ENCODE measurements at places on chromosomes 1 and 21.

DNA sequence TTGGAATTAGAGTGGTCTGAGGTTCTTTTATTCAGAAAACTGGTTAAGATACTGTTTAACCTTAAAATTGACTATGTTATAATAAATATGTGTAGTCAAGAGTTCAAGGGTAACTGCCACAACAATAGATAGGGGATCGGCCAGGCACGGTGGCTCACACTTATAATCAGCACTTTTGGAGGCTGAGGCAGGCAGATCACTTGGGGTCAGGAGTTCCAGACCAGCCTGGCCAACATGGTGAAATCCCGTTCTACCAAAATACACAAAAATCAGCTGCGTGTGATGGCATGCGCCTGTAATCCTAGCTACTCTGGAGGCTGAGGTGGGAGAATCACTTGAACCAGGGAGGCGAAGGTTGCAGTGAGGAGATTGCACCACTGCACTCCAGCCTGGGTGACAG is 39.5 kb downstream of the PDC start:
- no peak for DNase-seq

DNA sequence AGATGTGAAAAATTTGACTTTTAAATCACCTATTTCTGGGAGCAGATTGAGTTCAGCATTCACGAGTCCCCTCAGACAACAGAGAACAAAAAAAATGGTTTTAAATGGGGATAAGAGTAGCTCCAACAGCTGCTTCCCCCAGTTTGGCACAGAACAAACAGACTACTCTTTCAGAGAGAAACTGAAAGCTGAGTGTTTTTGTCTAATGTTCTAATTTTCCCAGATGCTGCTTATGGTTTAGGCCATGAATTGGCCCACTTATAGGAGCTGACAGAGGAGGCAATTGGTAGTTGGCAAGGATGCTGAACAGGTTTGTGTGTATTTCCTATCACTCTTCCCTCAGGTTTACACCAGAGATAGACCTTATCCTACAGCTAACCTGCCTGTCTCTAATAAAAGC is 1637.4 kb upstream of the PRMT6 start:
- no peak for DNase-seq

DNA sequence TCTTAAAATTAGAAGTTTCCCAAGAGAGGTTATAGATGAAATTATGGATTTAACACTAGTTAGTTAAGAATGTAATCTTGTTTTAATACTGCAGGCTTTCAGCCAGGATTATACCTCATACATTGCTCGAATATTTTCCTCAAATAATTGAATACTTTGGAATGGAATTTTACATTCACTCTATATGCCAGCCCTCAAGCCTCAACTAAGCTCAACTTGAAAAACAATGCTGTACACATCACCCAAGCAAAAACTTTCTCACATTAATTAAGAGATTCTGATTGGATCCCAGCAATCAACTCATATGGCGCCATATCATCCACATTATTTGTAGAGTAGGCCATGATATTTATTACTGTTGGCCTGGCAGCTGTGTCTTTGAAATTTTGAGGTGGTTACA is 710.7 kb upstream of the ADAMTS5 start:
- DNase-seq, result no peak

- DNase-seq, result no peak
Measured at GRCh38 chr21:31111093-31111492, 72.8 kb upstream of the KRTAP19-8 start.

GRCh38 chr1:97571760-97572159 is 349.1 kb downstream of the DPYD start:
- DNase-seq, result no peak

DNA sequence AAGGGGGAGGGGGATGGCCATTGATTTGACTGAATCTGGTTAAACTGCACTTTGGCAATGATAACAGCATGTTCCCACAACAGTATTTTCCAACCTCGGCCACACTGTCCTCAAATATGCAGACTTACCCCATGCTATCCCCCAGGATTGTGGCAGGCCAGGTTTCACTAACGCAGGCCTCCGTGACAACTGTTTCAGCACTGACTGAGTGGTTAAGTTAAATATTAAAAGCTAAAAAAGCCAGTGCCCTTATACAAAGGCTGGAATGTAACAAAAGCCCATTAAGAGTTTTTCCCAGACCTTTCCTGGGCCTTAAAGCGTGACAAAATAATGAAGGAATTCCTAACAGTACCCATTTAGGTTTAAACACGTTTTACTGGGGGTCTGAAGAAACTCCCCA is 202.9 kb downstream of the USP25 start:
- no peak for DNase-seq

DNA sequence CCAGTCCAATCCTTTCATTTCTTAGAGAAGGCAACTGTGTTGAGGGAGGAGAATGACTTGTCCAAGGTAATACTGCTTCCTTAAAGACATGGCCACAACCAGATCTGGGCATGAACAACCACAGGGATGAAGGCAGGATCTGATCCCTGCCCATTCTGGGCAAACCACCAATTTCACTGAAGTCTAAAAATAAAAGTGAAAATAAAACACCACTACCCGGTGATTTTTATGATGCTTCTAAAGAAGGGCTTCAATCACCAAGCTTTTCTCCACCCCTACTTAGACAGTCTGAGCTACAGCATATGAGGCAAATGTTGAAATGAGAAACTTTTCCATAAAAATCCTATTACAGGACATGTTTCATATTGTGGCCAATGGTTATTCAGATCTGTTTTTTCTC is 133.0 kb downstream of the PTPN14 start:
- peak; percentile 66 for DNase-seq

GRCh38 chr1:32333251-32333963 is 2.6 kb downstream of the MARCKSL1 start:
- DNase-seq, result no peak

DNA sequence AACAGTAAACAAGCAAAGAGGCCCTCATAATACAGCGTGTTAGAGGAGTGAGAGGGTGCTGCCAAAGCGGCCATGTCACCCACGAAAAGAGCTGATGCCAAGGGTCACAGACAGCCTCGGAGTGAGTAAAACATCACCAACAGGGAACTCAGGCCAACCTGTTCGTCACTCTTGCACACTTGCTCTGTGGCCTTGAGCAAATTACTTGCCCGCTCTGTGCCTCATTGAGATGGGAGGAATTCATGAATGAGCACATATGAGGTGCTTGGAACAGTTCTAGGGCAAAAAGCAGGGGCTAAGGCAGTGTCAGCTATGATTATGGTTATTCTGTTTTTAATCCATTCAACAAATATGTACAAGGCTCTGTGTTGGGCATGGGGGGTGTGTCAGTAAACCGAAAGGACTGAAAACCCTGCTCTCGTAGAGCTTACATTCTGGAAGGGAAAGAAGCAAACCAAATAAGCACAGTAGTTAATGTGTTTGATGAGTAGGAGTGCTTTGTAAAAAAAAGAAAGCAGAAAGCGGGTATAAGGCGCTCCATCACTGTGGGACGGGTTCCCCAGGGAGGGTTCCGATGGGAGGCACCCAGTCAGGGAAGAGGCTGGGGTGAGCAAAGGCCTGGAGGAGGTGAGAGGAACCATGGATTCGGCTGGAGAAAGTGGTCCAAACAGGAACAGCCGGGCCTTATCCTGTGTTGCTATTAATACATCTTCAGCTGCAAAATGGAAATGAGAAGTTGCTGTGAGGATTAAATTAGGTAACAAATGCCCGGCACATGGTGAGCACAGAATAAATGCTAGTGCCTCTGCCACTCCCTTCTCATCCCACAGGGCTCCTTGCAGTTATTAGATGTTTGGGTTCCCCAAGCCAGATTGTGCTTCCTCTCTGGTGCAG is 39.5 kb upstream of the RD3 start:
- no peak for DNase-seq

DNA sequence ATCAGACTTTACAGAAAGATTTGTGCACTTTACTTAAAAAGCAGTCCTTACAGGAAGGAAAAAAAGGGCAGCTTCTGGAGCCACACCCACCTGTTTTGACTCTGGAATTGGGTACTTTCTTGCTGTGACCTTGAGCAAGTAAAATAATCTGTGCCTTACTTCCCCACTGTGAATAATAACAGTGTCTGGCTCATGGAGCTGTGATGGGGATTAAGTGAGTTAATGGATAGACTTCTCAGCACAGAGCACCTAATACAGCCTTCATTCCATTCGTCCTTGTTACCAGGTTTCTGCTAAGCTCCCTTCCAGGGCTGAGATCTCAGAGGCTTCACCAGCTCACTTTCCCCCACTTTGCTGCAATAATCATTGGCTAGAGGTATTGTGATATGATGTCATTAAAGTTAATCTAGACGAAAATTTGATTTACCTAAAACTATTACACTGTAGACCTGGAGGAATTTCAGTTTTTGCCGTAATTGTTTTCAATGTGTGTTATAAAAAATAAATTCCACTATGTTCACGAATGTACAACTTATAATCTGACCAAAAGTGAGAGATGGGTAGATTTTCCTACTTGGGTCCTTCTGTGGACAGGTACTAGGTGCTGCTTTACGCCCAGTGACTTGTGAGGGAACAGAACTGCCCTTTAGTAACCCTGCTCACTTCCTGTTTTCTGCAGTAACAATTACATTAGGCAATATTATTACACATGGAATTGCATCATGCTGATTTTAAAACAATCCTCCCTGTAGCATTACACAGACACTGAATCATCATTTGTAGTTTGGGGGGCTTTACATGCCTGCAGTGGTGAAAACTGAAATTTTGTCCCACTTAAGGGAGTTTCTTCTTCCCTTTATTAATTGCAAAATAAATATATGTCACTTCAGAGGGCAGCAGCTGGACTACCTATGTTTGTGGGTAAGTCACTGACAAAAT is 19.7 kb upstream of the ABCG1 start:
- DNase-seq, result peak; percentile 29

- DNase-seq, result peak; percentile 66
Measured at GRCh38 chr1:178057912-178058534, 35.9 kb upstream of the RASAL2 start.

DNA sequence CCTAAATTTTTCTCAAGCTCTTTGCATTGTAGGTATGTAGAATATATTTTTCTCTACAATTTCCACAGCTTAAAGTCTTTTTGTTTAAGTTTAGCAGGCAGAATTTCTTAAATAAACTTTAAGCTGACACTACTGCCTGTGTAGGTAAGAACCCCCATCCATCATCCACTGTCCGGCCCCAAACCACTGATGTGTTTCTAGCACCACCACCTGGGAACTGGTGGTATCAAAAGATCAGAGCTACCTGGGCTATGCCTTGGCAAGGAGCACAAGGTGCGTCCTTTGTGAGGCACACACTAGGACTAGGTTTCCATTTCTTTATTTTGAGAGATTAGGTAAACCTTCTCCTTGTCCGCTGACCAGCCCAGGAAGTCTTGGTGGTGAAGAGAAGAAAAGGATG is 10.5 kb upstream of the LELP1 start:
- DNase-seq, result peak; percentile 8
